ENCODE measurements at places on chromosomes 12 and 14.

DNA sequence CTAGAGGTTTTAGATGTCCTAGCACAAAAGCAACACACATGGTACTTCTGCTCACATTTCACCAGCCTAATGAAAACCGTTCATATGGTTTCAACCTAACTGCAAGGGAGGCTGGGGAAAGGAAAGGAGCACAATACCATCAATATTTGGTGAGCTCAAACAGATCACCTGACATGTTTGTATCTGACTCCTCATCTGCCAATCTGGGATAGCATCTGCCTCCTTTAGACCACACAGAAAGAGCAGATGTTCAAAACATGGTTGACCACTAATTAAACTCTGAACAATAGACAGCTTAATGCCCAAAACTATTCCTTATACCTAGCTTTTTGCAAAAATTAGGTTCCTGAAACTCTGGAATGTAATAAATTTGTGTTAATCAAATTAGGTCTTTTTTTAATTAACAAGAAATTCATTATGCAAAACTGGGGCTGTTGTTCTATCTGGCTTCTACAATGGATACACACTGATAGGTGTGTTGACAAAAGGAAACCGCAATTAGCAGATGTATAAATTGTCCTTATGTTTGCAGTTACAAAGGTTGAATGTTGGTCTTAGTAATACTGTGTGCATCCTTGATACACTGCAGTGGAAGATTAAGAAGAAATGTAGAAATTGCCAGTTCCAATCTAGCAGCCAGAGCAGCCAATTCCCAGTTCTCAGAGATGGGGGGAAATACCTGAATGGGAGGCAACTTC, 89.3 kb downstream of the DUSP6 start:
- DNase-seq: no peak

DNA sequence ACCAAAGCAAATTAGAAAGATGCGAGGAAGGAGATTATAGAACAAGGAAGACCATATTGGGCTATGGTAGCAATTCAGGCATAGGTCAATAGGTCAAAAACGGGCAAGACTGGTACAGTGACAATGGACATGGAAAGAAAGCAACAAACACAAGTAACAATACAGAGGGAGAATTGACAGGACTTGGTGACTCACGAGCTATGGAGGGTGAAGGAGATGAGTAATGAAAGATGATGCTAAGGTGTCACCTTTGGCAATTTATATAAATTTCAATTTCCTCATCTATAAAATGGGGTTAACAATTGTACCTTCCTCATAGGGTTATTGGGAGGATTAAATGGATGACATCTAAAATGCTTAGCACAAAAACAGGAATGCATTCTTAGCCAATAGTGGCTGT, 15.1 kb upstream of the DUSP16 start:
- no peak for DNase-seq

DNA sequence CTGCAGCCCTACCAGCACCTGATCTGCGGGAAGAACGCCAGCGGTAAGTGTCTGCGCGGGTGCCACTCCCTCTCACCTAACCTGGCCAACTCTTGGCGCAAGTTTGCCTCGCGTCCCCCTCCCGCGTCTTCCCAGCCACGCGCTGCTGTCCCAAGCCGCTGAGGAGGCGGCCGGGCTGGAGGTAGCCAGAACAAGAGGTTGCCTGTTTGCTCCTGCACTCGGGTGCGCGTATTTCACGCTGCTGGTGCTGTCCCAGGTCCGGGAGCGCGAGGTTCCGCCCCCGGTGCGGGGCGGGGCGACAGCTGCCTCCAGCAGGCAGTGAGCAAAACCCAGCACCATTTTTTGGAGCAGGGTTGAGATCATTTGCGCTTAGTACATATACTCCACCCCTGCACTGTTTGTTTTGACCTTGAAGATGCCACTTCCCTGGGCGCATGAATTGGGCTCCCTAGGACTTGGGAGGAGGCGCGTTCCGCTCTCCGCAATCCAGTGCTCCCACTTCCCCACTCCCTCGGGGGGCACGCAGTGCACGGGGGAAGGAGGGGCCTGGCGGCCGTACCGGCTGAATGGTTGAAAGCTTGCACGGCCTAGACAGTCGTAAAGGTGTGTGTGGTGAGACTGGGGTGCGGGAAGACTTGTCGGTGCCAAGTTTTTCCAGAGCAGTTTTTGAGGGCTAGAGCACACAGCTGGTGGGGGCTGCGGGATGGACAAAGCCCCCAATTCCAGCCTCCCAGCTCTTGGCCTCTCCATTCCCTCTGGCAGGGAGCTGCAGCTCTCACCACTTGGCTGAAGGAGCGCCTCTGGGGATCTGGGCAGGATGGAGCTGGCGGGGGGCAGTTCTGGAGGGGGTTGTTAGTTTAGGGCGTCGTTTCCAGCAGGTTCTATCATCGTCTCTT, 226.9 kb upstream of the CRY1 start:
- DNase-seq: no peak

- no peak for DNase-seq
Measured at GRCh38 chr14:75375983-75376382, 51.8 kb upstream of the JDP2 start.

DNA sequence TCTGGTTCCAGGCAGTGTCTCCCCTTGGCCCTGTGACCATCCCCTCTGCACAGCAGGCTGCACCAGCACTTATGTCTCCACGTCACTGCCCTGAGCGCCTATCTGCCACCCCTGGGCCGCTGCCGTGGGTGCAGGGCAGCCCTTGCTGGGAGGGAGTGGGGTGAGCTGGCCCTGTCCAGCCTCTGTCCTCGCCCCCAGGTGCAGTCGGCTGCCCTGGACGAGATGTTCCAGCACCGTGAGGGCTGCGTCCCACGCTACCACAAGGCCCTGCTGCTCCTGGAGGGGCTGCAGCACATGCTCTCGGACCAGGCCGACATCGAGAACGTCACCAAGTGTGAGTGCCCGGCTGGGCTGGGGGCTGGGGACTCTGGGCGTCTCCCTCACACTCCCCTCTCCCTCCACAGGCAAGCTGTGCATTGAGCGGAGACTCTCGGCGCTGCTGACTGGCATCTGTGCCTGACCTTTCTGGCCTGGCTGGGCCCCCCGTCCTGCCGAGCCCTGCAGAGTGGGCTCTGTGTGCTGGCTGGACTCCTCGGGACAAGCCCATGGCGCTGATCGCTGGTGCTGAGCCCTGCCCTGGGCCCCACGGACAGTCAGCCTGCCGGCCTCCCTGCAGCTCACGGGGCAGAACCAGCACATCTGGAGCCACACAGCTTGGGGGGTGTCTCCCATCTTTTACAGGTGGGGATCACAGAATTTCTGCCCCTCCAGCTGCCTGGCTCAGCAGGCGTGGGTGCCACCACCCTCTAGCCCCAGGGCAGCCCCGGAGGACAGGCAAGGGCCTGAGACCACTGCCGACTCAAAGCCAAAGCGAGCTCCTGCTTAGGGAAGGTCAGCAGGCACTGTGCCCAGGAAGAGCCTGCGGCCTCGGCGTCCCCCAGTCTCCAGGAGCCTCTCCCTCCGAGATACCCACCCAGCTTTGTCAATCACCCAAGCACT, 7.9 kb upstream of the PUS1 start:
- no peak for DNase-seq

DNA sequence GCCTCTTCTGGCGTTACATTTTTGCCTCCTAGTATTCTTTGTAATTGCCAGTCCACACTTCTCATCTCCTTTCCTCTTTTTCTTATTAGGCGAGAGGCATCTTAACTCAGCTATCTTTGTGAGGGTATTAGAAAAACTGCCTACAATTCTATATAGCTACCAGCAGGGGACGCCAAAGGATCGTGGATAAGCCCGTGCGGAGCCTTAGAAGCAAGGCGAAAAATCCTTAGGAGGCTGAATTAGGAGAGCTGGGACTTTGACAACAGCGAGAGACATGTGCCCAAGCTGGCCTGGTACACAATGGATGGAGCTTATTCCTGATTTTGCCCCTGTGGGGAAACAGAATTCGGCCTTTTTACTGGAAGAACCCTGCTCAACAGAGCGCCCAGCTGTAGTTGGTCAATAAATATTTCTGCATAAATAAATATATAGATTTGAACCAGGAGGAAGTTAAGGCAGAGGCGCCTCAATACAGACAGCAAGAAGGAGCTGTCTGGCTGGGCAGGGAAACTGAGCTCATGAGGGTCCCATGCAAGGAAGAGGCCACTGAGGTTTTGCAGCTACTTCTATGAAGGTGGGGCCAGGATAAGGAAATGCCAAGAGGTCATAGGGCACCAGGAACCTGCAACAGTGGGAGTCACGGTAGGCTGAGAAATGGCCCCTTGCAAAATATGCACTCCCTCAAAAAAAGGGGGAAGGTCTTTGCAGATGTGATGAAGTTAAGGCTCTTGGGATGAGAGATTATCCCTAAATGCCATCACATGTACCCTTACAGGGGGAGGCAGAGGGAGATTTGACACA, 14.6 kb upstream of the RBM19 start:
- DNase-seq: peak; percentile 80
